ENCODE measurements at places on chromosomes 11 and 22.

GRCh38 chr22:19238900-19239299 is 52.6 kb downstream of the CLTCL1 start:
- no peak for DNase-seq

- DNase-seq = peak; percentile 42
Observed at GRCh38 chr11:45102361-45102809, 44.1 kb upstream of the PRDM11 start.

- DNase-seq = no peak
Observed at GRCh38 chr22:41198027-41198580, 7.0 kb upstream of the L3MBTL2 start.

DNA sequence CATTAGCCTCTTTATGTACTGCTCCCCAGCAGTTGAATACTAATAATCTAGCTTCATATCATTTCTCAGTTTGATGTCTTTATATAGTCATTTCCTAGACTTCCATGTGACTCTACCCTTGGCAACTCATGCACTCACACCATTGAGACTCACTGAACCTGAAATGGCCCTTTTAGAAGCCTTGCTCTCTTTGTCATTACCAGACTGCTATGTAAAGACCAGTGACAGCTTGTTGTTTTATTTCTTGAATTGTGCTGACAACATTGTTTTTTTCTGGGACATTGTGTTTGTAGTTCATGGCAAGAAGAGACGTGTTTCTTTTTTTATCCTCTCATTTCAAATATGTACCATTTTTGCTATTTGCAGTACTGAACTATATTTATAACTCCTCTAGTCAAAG is 256.5 kb downstream of the CNTN5 start:
- DNase-seq = no peak

- DNase-seq = no peak
Observed at GRCh38 chr22:37681001-37681424, 5.1 kb upstream of the NOL12 start.

DNA sequence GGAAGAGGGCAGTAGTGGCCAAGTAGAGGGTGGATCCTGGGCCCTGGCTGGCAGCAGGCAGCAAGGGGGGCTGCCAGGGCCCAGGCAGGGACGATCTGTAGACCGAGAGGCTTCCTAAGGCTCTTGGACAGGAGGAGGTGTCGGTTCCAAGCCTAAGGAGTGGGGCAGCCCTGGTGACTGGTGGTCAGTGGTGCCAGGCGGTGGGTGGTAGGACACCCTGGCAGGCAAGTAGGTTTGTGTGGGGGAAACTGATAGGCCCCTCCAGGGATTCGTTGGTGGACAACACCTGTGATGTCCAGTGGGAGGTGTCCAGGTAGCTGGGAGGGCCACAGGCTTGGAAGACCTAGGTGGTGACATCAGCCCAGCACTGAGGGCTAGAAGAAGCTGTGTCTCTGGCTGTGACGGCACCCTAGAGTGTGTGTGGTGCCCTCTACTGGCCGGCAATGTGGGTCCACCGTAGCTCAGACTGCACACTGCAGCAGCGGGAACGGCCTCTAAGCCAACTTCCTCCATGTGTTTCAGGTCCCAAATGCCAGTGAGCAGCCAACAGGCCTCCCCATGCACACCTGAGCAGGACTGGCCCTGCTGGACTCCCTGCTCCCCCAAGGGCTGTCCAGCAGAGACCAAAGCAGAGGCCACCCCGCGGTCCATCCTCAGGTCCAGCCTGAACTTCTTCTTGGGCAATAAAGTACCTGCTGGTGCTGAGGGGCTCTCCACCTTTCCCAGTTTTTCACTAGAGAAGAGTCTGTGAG is 9.4 kb upstream of the SAMM50 start:
- DNase-seq = no peak

GRCh38 chr11:21133722-21134121 is 464.3 kb downstream of the NELL1 start:
- DNase-seq = no peak

GRCh38 chr22:44385781-44386180 is 73.0 kb upstream of the SHISAL1 start:
- DNase-seq = no peak

- DNase-seq = no peak
Observed at GRCh38 chr11:38593649-38594048, 1995.6 kb upstream of the RAG2 start.

GRCh38 chr11:37947821-37948220 is 1349.8 kb upstream of the RAG2 start:
- no peak for DNase-seq

DNA sequence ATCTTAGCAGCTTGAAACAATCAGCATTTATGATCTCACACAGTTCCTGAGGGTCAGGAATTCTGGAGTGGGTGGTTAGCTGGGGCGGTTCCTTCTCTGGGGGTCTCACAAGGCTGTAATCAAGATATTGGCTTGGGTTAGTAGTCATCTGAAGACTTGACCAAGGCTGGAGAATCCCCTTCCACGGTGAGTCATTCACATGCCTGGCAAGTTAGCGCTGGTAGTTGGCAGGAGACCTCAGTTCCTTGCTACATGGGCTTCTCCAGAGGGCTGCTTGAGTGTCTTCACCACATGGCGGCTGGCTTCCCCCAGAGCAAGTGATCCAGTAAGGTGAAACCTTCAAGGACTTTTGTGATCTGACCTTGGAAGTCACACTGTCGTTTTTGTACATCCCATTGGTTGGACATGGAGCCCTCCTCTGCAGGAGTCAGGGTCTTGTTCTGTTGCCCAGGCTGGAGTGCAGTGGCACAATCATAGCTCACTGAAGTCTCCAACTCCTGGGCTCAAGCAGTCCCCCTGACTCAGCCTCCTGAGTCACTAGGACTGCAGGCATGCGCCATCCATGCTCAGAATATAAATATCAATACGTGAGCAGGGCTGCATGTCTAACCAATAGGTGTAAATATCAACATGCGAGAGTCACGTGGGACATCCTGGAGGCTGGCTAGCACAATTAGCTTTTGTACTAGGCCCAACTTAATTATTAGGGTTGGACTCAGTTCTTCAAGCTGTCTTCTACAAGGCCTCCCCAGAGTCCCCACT is 7.2 kb upstream of the NIPSNAP1 start:
- DNase-seq = no peak

DNA sequence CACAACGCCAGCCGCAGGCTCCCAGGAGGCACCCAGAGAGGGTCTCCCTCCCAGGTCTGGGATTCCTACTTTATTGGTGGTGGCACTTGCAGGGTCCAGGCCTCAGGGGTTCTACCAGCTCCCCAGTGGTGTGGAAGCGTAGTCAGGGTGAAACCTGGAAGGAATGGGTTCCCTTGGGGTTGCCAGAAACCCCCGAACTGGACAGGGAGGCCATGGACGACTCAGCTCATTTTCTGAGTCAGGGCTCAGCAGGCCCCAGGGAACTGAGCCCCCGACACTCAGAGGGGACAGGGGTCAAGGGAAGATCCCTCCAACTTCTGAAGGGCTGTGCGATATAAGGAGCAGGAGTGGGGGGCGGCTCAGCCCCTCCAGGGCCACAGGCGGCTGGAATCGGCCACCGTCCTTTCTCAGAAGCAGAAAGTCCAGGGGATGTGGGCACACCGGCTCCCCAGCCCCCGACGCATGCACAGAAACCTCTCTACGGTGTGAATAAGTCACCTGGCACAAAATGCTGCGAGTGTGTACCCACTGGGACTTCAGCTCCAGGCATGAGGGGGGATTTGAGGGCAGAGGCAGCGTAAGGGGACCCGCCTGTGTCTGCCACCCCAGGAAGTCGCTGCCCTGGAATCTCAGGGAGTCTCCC is 25.1 kb downstream of the MRGPRG start:
- DNase-seq = peak; percentile 6

- no peak for DNase-seq
Observed at GRCh38 chr11:68735125-68735524, 16.2 kb downstream of the TESMIN start.

DNA sequence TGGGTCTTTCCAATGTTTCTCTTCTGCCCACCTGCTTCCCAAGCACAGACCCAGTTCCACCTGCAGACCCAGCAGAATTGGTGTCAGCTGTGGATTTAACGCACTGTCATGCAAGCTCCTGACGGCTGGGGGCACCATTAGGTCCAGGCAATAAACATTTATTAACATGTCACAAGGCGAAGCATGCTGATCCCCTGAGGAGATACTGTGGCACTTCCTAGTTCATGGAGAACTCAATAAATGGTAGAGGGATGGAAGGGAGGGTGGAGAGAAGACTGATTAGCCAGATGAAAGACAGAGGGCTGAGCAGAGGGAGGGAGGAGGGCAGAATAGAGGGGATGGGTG is 68.3 kb upstream of the TSPAN18 start:
- no peak for DNase-seq

- DNase-seq = no peak
Observed at GRCh38 chr22:33332538-33332937, 274.4 kb upstream of the SYN3 start.

- no peak for DNase-seq
Observed at GRCh38 chr11:61850687-61851086, 22.6 kb downstream of the FADS2 start.

DNA sequence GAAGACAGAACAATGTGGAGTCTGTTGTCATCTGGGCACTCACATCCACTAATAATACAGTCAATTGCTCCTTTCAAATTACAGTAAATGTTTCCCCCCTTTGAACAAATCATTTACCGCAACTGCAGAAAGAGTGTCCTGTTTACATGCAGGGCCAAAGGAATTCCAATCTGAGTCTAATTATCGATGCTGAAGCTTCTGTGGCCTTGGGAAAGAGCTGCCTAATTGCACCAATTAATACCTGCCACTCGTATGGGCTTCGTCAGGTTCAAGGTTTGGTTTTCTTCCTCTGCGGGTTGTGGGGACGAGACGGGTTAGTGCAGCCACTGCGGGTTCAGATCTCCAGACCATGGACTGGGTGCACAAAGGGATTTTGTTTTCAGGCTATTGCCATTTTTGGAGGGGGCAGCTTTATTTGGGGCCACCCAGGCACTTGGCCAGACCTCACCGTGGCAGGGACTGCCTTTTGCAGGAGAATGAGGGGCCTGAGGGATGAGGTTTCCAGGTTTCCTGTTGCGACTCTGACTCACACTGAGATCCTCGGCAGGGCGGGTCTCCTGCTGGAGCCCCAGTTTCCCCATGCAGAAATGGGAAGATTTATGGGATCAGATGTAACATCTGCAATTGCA is 147.6 kb downstream of the MIAT start:
- DNase-seq = no peak

DNA sequence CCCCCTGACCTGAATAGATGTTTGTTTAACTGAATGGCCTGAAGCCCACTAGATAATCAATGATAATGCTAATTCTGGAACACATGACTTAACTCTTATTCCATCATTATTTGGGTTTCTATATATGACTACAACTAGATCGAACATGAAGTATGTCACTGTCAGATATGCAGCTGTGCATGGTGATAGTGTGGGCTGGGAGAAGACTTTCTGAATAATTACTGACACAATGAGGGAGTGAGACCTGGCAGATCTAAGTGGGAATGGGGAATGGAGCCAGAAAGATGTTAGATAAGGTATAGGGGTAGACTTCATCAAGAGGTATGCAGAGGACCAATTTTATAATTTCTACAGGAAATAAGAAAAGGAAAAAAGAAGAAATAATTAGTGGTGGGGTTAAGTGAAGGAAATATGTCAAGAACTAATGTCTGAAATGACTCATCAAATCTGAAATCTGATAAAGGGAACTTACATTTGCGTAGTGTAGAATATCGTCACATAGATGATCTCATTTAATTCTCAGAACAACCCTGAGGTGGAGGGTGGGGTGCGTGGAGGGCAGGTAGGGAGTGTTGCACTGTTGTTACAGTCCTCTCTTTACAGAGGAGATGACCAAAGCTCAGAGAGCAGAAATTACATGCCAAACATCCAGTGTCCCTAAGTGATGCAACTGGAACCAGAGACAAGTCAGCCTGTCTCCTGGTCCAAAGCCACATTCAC is 68.2 kb upstream of the EED start:
- DNase-seq = no peak

DNA sequence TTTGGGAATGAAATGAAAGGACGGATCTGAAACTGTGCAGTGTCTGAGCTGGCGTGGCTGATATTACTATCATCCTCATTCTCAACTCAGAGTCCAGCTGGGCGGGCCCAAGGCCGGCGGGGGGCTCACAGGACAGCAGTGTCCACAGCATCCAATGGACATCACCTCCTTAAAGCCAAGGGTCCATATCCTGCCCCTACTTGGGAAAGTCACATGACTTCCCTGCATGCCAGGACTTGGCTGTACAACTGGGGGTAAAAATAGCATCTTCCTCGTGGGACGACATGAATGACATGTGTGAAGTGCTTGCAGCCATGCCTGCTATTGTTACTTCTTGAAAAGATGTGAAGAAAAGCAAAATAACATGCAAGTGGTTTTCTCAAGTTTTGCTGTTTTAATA is 82.3 kb downstream of the TRMU start:
- no peak for DNase-seq

- DNase-seq = peak; percentile 37
Observed at GRCh38 chr11:65882120-65883057, 2.8 kb downstream of the CTSW start.

- no peak for DNase-seq
Observed at GRCh38 chr22:20677684-20678242, 96.2 kb upstream of the SERPIND1 start.

- no peak for DNase-seq
Observed at GRCh38 chr11:118837868-118838267, 45.8 kb upstream of the CXCR5 start.

- no peak for DNase-seq
Observed at GRCh38 chr22:39207141-39208012, 37.4 kb downstream of the PDGFB start.

- DNase-seq = no peak
Observed at GRCh38 chr11:68090706-68091105, 30.5 kb downstream of the CHKA start.

DNA sequence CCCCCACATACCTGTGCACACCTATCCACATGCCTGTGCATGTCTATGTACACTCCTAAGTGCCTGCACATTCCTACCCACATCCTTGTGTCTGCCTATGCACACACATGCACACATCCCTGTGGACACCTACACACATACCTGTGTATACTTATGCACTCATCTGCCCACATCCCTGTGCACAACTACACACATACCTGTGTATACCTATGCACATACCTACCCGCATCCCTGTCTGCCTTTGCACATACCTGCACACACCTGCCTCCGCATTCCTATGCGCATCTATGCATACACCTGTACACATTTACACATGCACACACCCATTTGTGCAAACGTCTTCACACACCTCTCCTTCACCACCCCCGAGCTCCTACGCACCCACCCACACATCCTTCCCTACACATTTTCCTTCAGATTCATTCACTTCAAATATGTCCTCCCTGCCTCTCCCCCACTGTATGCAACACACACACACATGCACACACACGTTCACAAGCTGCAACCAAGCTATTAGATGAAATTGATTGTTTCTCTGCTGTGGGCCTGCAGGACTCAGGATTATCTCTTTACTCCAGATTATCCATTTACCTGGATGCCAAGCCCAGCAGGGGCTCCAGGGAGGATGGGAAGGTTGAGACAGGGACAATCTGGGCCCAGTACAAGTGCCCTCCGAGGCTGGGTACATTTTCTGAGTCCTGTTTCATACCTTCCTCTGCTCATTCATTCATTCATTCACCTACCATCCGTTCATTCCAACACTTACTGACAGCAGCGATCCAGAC is 53.2 kb downstream of the TSPAN18 start:
- peak; percentile 20 for DNase-seq

All from right forelimb (tissue), 1 donor.